ENCODE measurements at places on chromosomes 13 and 19.

DNA sequence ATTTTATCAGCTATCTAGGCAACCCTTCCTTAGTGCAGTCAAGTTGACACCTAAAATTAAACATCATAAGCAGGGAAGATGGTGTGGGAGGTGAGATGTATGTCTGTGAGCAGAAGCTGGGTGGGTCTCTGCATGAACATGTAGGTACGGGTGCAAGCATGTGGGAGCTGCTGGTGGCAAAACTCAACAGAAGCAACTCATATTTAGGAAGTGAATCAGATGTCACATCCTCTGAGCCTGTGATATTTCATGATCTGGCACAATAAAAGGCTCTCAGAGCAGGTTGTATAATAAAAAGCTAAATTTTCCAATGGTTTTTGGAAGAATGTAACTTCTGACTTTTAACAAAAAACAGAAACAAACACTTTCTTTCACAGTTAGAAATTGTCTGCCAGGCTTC lies 44.4 kb downstream of the C1QTNF9 start:
- no peak for DNase-seq

- DNase-seq: no peak
These were observed 356.6 kb downstream of the TDRD3 start for GRCh38 chr13:60753641-60754040.

GRCh38 chr13:59437544-59438301 lies 726.0 kb downstream of the DIAPH3 start:
- no peak for DNase-seq

GRCh38 chr13:30916991-30917390 lies 10.9 kb downstream of the MEDAG start:
- DNase-seq: no peak

GRCh38 chr19:7579182-7579581 lies 16.5 kb upstream of the CAMSAP3 start:
- DNase-seq: no peak

DNA sequence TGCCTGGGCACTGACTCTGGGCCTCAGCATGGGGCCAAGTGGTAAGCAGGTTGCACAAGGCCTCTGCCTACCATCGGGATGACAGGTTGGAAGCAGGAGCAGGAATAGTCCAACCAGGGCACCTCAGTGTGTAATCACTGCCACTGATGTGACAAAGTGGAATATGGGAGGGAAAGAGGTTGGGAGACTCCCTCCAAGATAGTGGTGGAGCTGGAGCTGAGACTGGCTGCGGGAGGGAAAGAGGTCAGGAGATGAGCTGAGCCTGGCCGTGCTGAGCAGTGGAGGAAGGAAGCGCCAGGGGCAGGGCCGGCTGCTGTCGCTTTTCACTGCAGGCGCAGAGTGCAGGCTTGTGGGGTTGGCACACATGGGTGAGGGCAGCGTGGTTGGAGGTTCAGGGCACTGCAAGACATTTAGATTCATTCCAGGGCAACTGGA lies 6.8 kb downstream of the UPF3A start:
- no peak for DNase-seq

DNA sequence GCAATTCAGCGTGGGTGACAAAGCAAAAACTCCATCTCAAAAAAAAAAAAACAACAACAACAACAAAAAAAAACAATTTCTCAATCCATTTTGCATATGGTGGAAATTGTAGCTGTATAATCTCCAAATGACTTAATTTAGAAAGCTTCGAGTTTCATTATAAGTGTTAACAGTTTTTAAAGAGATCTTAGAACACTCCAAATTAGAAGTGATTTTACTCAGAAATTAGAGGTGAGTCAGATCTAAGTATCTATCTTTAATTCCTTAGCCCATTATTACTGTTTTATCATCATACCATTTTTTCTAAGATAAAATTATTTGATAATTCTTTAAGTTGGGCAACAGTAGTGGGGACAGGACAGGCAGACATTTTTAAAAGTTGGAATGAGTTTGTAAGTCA lies 60.5 kb downstream of the ZMYM2 start:
- DNase-seq: no peak

- no peak for DNase-seq
These were observed at the start of gene FPR1 for GRCh38 chr19:51751655-51752054. TSS of gene FPR1 (minus strand) at chr19:51751878. CDS start at chr19:51746994, 4,884 bp downstream.

GRCh38 chr13:48530833-48531232 lies 2.0 kb downstream of the RCBTB2 start:
- DNase-seq: no peak

DNA sequence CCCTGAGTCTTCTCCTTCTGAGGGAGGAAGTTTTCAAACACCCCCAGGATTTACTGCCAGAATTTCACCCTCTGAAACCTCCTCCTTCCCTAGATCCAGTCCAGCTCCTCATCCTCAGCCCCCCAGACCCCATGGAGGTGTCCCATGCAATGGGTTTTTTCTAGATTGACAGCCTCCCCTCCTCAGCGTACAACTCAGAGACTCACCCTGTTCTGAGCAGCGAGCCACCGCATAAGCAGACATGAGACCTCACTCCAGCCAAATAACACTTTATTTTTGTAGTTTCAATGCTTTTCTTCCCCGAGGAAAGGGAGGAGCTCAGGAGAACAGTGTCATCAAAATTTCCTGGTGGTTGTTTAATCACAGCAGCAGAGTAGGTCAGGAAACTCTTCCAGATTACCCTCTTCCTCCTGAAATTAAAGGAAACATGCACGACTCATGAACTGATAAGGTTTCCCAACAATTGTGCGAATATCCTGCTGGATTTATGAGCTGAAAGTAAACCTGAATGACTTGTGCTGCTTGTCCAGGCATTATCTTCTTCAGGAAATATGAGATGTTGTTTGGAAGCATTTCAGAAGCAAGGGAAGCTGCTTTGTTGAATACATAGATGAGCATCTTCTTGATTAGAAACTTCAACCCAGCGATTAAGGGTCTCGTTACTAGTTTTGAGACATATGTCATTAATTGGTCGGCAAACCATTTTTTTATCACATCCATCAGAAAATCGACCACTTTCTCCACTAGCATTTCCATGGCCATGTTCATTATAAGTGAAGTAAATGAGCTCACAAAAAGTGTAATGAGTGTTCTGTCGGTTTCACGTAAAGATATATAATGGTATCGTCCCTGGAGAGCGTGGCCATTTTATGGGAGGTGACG lies 36.2 kb downstream of the ERICH4 start:
- no peak for DNase-seq

DNA sequence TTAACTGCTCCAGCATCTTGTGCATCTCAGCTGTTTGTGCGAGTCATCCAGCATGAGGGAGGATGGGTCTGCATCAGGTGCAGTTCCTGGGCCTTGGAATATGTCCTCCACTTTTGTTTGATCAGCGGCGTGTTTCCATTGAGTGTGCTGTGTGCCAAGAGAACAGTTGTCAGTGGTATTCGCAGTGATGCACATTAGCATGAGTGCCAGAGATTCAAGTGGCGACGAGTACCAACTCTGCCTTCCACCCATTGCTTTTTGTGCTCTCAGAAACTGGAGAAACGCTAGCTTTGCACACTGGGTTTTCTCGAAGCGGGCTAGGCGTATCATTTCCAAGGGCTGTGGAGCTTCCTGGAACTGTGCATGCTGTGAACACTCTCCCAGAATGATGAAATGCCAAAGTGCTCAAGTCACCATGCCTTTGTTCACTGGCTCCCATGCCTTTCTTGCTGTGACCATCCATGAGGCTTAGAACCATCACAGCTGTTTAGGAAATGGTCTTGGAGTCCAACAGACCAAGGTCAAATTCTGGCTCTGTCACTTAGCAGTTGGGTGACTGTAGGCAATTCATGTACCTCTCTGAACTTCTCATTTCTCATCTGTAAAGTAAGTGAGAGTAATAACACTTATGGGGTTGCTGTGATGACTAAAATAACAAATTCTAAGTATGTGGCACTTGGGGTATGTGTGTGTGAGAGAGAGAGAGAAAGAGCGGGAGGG lies 18.4 kb downstream of the LRCH1 start:
- no peak for DNase-seq

DNA sequence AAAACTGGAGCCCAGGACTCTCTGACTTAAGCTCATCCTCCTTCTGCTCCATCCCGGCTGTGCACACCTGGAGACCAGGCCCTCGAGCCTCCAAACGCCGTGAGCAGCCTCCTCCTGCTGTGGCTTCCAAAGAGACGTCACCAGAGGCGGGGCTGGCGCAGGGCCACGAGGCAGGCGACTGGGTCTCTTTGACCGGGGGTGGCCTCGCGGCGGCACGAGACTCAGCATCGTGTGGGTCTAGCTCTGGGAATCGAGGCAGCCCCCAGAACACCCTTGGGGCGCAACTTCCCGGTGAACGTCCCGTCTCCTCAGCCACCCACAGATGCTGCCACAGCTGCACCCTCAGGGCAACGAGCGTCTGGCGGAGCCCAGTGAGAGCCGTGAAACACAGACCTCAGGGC lies 22.8 kb downstream of the RASA3 start:
- DNase-seq: no peak

DNA sequence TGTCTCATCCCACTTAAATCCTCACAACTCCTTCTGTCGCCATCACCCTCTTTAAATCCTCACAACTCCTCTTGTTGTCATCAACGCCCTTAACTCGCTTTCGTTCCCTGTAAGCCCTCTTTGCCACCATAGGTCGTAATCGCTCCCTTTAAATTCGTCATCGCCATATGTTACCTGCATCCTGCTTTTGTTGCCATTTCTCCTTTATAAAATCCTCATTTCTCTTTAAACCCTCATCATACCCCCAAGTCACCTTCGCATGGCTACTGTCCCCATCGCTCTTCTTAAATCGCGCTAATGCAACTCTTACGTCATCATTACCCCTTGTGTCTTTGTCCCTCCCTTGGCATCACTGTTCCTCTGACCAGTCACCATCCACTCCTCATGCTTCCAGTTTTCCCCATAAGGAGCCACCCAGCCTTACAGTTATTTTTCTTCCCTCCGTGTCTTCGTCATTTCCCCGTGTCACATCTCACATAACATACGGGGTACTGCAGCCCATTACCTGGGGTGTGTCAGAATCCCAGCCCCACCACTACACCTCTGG lies 539 bp downstream of the PLD3 start:
- no peak for DNase-seq

DNA sequence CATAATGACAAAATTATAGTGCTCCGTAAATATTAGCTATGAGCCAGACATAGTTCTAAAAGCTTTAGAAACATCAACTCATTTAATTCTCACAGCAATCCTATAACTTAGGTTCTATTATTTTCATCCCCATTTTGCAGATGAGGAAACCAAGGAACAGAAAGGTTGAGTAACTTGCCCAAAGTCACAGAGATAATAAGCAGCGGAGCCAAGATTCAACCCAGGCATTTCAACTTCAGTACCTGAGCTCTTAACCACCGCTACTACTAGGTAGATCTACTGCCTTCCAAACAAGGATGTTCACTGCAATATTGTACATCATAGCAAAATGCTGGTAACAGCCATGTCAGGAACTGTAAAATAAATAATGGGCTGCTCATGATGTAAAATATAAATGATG lies 39.9 kb downstream of the ELF1 start:
- DNase-seq: no peak

DNA sequence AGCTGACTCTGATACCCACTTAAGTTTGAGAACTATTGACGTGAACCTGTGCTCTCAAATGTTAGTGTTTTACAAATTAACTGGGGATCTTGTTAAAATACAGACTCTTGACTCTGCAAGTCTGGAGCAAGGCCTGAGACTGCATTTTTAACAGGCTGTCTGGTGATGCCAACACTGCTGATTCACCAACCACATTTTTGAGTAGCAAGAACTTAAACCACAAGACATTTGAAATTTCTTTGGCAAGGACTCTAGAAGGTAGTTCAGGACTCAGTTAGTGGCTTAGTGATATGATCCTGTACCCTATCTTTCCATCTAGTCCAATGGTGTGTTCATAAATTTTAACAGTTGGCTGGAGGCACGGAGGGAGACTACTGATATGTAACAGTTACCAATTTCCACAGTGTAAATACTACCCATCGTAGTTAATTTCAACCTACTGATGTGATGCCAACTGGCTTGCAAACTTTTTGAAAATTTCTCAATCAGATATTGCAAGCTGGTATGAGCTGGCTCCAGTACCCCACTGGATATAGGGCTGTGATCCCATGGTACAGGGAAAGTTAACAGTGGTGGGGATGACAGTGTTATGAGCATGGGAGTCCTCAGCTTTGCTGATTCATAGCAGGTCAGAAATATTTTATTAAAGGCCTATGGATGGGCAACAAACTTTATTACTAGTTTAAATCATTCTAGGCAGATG lies 255.1 kb downstream of the TBC1D4 start:
- DNase-seq: no peak

- DNase-seq: no peak
These were observed 560.4 kb downstream of the GPC6 start for GRCh38 chr13:93786846-93787489.

DNA sequence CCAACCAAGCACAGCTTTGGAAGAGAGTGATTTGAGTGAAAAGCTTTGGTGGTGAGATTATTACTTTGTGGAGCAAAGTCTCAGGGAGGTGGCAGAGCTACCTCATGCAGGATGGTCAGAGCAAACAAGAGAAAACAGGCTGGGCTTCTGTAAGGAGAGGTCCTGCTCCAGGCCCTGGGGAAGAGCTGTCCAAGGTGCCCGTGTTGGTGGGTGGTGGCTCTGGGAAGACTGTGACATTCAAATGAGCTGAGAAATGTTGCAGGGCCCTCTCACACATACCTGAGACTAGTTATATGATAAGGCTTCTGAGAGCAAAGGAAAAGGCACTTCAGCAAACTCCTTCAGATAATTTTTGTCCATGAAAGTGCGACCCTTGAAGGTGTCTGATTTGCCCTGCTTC lies 205.5 kb upstream of the SOX21 start:
- DNase-seq: no peak

DNA sequence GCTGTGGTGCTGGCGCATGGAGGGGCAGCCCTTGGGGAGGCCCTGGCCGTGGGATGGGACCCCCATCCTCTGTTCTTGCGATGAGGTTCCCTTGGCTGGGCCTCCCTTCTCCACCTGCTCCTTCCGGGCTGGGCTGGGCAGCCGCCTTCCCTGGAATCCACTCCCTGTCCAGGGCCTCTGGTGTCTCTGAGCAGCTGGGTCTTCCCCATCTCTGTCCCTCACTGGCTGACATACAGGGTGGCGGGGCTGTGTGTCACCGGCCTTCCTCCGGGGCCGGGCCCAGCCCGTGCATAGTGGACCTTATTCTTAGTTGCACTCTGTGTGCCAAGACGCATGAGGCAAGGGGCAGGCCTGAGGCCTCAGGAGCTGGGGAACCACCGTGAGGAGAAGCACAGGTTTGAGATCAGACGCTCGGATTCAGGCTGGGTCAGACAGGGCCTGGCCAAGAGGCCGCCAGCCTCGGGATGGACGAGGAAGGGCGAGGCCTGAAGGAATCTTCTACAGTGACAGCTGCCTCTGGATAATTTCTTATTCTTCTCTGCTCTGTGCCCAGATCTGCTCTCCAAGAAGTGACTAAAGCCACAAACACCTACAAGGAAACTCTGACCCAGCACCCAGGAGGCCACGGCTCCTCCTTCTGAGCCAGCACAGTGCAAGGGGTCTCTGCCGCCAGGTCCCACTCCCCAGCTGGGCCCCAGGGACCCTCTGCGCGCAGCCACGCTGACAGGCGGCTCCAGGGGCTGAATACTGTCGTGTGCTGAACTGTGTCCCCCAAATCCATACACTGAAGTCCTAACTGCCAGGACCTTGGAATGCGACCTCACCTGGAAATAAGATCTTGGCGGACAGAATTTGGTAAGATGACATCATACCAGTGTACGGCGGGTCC lies 11.0 kb downstream of the SGTA start:
- DNase-seq: no peak

Data from GOT3 (cell line).